NK-92 treated with Interleukin-12 subunit alpha and Interleukin-12 subunit beta, amount 100 ng/mL, for 24 hours (cell line): ENCODE measurements at places on chromosomes 1 and 21.

- DNase-seq = no peak
These were observed 4.4 kb downstream of the B4GALT3 start for GRCh38 chr1:161172776-161173376.

GRCh38 chr1:48039088-48040054 lies 42.2 kb upstream of the TRABD2B start:
- DNase-seq = no peak

GRCh38 chr1:202270871-202271326 lies 70.8 kb downstream of the UBE2T start:
- no peak for DNase-seq

DNA sequence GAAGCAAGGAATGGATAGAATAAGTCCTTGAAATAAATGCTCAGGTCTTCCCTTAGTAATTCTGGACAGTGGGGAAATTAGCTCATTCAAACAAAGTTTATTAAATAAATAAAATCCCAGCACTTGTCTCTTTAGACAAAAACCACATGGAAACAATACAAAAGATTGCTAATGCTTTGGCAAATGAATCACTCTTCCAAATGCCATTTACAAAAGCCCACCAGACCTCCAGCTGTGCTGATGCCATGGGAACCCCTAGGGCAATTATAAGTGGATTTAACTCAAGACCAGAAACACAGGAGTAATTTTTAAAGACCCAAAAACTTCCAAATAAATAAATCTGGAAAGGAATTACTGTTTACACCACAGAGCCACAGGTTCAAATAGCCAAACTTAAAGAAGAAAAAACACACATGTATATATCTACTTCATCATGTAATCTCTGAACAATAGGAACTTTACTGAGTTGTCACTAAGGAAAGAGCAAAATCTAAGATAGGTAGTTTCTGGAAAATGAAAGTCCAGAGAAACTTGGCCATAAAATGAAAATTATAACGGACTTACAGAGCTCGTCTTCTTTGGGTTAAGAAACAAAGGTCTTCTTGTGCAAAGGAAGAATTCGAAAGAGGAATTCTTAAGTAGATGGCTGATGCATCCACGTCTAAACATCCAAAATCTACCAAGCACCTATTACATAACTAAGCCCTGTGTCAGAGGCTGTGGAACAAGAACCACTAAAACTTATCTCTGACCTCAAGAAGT lies 399.4 kb downstream of the SMYD3 start:
- DNase-seq = no peak

- no peak for DNase-seq
These were observed 7.1 kb upstream of the RGS18 start for GRCh38 chr1:192151176-192151575.

DNA sequence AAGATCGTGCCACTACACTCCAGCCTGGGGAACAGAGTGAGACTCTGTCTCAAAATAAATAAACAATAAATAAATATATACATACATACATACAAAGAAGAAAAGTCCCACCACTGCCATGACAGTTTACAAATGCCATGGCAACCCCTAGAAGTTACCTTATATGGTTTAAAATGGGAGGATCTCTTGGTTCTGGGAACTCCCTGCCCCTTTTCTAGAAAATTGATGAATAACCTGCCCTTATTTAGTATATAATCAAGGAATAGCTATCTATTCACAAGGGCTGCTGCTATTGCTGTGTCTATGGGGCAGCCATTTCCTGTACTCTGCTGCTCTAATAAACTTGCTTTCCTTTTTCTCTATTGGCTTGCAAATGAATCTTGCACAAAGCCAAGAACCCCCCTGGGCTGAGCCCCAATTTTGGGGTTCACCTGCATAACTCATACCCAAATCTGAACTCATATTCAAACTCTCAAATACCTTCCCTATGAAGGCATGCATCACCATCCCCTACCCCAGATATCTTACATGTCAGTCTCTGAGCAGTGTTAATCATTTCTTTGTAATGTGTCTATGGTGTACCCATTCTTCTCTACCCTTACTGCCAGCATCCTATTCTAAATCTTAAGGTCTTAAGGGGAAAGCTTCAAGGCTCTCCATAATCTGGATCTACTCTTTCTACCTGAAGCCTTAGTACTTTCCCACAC lies 9.0 kb downstream of the GON4L start:
- no peak for DNase-seq

DNA sequence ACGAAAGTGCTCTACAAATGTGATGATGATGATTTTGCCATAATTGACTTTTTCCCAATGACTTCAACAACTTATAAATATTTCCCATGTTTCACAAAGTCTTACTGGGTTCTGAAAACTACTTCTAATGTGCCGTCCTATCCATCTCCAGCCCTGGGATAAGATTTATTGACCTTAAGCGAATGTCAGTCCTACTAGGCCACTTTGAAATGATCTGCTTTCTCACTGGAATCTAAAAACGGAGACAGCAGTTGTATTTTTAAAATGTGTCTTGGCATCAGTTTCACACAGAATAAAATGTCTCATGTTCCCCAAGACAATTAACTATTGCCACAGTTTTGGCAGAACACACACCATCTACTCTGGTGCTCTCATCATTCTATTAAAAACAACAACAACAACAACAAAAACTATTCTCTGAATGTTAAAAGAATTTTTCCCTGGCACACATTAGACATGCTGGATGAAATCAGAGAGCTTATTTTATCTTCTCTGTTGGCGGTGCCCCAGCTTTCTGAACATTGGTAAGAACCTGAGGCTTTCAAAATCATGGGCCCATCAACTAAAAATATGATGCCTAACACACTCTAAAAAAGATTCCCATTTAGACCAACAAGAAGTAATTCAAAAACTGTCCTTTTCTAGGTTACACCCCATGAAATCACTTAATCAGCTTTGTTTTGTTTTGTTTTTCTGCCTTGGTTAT lies 23.1 kb upstream of the DNASE2B start:
- DNase-seq = no peak

DNA sequence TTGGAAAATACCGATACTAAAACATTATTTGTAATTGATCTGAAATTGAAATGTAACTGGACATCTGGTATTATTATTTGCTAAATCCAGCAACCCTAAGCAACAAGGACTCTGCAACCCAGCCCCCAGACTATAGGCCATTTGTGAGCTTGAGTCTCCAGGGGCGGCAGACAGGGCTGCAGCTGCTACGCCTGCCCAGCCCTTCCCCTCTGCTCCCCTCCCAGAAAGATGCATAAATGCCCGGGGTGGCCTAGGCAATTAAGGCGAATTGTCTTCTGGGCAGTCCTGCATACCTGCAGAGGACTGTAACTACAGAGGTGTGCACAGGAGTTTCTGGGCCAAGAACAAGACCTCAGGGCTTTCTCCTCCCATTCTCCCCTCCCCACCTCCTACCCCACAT lies 41.2 kb upstream of the LBR start:
- DNase-seq = no peak

- no peak for DNase-seq
These were observed 3.1 kb downstream of the TNNI1 start for GRCh38 chr1:201418461-201418860.

DNA sequence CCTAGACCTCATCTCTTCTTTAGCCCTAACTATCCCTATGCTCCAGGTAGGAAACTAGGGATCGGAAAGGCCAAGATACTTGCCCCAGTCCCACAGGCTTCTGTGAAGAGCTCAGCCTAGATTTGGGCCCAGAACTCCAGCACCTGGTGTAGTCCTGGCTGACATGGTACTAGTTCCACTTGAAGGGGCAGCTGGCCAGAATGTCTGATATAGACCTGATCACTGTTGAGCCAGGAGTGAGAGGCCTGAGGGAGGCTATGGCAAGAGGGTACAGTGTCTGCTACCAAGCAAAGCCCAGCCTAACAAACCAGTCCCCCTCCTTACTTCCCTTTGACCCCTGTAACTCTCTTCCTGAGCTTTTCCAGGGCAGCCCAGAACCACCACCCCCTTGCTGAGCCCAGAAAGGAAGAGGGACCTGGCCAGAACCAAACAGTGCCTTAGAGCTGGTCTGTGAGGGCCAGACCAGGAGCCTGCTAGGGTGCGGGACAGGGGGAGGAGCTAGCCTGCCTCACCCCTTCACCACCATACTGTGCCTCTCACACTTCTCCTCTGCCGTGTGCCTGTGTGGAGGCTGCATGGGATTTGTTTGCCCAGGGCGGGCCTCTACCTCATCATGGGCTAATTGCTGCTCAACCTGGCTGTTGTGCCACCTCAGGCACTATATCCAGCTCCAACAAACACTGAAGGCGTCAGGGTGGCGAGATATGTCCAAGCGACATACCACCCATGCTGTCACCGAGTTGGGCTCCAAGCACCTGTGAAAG lies 10.9 kb downstream of the POMGNT1 start:
- DNase-seq = no peak

- DNase-seq = no peak
These were observed 69.8 kb upstream of the HAO2 start for GRCh38 chr1:119298687-119299303.

DNA sequence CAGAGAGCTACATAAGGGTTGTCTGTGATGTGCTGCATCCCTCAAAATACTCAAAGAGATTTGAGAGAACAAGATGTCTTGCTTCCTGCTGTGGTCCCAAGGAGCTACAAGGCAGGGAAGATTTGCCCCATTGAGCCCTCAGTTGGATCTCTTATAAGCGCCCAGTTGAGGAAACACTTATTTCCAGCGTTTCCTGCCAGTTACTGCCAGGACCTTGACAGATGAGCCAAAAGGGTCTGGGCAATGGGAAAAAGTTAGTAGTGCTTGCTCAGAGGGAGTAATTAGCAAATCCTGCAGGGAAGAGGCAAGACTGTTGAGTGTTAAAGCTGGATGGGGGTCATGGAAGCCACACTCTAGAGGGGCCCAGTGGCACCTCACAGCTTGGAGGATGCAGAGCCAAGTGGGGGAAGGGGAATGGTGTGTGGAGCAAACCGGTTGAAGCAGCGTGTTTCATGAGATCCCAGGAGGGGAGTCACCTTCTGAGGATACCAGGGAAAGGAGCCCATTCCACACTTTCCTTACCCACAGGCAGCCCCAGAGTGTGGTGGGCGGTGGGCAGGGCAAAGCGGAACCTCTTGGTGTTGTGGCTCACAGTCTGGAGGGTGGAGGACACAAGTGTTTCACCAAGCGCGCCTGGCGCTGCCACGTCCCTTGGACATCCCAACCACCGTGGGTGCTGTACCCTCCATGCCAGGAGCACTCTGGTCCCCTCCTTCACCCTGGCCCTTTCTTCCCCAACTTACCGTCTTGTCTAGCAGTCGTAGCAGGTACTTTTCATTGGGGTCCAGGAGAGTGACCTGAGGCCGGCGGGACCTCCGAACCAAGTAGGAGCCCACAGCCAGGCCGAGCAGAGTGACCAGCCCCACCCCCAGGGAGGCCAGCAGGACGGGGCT lies 805 bp downstream of the CYB5R1 start:
- no peak for DNase-seq

DNA sequence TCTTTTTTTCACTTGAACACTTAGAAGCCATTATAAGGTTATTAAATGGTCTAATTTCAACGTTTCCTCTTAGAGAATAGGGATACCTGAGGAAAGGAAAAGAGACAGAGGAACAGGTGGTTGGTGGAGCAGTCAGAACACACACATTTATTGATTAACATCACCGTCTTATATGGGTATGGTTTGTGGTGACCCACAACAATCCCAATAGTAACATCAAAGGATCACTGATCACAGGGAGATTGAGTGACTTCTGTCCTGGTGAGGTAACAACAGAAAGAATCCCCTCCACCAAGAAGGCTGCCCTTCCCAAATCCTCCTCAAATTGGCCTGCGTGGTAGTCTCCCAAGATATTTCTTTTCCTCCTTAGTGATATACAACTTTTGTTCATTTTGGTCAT lies 474.0 kb downstream of the PLPP3 start:
- no peak for DNase-seq

GRCh38 chr1:151199873-151200581 lies 1.7 kb downstream of the PIP5K1A start:
- no peak for DNase-seq

DNA sequence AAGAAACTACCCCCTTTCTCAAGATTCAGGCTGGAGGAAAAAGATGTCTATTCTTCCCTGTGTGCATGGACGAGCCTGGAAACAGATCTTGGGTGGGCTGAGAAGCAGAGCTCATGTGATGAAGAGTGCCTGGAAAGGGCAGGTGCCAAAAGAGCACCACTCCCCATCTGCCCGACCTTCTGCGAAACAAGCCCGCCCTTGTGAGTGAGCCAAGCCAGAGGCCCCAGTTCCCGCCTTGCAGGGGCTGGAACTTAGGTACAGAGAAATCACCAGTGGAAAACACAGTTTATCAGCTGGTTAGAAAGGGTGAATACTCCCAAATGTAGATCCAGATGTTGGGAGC lies 26.7 kb upstream of the A3GALT2 start:
- DNase-seq = no peak

- DNase-seq = no peak
These were observed 31.5 kb downstream of the DPT start for GRCh38 chr1:168697356-168698126.

DNA sequence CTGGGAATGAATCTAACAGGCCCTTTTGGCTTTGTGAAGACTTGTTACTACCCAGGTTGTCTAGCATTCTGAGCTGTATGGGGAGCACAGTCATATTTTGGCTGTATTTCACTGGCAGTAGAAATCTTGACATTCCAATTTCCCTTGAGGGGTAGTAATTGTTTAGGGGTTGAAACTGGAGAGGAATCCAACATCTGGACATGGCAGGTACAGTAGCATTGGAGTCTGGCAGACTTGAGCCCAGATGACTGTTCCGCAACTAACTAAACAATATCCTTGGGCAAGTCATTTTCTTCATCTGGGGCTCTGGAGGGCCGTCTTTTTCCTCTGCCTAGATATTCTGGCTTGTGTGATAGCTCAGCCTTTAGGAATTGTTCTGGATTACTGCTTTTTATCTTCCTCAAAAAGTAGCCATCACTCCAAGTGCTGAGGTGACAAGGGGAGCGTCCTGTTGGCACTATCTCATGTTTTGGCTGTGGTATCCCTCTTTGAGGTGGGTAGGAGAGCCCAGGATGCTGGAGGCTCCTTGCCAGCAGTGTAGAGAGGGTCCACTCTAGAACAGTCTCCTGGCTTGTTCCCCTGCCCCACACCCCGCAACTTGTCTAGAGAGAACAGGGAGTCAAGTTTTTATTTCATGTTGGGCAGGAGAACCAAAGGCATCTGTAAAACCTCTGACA lies 22.7 kb upstream of the NBL1 start:
- DNase-seq = no peak

DNA sequence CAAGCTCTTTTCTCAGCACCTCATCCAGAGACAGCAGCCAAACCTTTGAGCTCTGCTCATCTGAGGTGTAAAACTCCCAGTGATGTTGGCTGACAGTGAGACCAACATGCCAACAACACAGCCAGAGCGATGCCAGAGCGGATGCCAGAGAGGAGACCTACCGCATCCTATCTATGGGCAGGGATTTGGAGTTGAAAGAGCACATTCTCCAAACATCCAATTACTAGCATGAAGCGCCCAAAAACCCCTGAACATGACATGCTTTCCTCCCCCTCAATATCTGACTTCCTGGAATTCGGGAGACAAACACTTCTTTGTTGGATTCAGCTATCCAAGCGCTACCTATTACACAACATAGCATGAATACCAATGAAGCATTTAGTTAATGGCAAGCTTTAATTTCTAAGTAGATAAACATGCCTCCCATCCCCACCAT lies 23.1 kb upstream of the PAXBP1 start:
- no peak for DNase-seq
